ENCODE measurements at places on chromosomes 5 and 9.

GRCh38 chr5:96714951-96715451 lies 52.8 kb downstream of the CAST start:
- peak overlapping the region; percentile 33 for H3K4me3 ChIP-seq
- peak; percentile 55 for DNase-seq
- H3K27ac ChIP-seq = peak overlapping the region; percentile 93
- H3K36me3 ChIP-seq = peaks cover 4% of the 10 kb centered on the region

- peak overlapping the region; percentile 43 for H3K27ac ChIP-seq
- peaks cover 2% of the 10 kb centered on the region for H3K27me3 ChIP-seq
- peaks cover 2% of the 10 kb centered on the region for H3K4me1 ChIP-seq
- H3K36me3 ChIP-seq = peaks cover 15% of the 10 kb centered on the region
Observed at GRCh38 chr9:112224401-112225289, 49.5 kb upstream of the SUSD1 start.

- DNase-seq = peak; percentile 0
- peaks cover 2% of the 10 kb centered on the region for H3K27me3 ChIP-seq
- no peak overlapping the region for H3K4me3 ChIP-seq
- no peaks in the 10 kb centered on the region for H3K4me1 ChIP-seq
- no peaks in the 10 kb centered on the region for H3K36me3 ChIP-seq
Observed at GRCh38 chr5:170809551-170809950, 26.0 kb downstream of the GABRP start.

GRCh38 chr5:150272531-150272930 lies 17.0 kb downstream of the CAMK2A start:
- H3K4me1 ChIP-seq = no peaks in the 10 kb centered on the region
- no peak for DNase-seq
- H3K27ac ChIP-seq = no peak overlapping the region
- H3K27me3 ChIP-seq = peaks cover 6% of the 10 kb centered on the region
- no peak overlapping the region for H3K4me3 ChIP-seq

GRCh38 chr9:133979921-133980863 lies 11.9 kb downstream of the VAV2 start:
- no peak overlapping the region for H3K4me3 ChIP-seq
- H3K4me1 ChIP-seq = no peaks in the 10 kb centered on the region
- no peaks in the 10 kb centered on the region for H3K27me3 ChIP-seq

- H3K36me3 ChIP-seq = peaks cover 37% of the 10 kb centered on the region
- no peak overlapping the region for H3K27ac ChIP-seq
- no peak for DNase-seq
- peaks cover 20% of the 10 kb centered on the region for H3K4me1 ChIP-seq
Observed at GRCh38 chr5:32255540-32255900, 57.2 kb downstream of the MTMR12 start.

GRCh38 chr5:76732405-76733048 lies 16.6 kb downstream of the F2R start:
- peaks cover 66% of the 10 kb centered on the region for H3K4me1 ChIP-seq
- H3K27me3 ChIP-seq = peaks cover 12% of the 10 kb centered on the region
- H3K27ac ChIP-seq = peak overlapping the region; percentile 98
- peaks cover 31% of the 10 kb centered on the region for H3K36me3 ChIP-seq
- peak overlapping the region; percentile 74 for H3K4me3 ChIP-seq

DNA sequence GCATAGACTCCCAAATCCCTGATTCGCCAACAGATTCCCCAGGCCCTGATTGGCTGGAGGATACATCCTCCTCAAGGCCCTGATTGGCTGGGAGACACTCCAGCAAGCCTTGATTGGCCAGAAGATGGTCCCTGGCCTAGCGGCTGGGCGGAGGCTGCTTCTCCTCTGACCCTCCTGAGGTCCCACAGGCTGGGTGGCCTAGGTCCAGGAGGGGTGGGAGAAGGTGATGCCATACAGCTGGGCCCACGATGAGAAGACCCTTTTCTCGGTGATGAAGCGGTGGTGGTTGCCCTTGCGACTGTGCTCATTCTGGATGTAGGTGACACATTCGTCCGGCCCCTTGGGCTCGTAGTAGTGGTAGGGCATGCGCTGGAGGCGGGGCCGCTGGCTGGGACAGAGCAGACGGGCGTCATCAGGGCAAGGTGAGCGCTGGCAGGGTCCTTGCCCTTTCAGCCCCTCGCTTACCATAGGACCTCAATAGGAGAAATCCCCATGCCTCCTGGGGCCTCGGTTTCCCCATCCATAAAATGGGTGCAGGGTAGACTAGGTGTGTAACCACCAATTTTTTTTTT lies 9.0 kb upstream of the AK1 start:
- no peak overlapping the region for H3K27ac ChIP-seq
- peaks cover 24% of the 10 kb centered on the region for H3K4me1 ChIP-seq
- no peak for DNase-seq
- H3K27me3 ChIP-seq = peaks cover 4% of the 10 kb centered on the region

DNA sequence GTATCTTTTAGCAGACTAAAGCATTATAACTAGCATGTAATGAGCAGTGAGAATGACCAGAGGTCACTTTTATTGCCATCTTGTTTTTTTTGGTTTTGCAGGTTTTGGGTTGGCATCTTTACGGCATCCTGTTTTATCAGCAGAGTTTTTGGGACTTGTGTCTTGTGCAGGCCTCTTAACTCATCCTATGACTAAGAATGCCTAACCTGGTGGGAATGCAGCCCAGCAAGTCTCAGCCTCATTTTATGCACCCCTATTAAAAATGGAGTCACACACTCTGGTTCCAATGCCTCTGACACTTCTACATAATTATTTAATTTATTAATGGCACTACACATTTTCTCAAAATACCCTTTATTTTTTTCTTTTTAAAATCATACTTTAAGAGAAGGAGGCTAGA lies 726.5 kb upstream of the RIOK2 start:
- H3K27ac ChIP-seq = no peak overlapping the region
- DNase-seq = no peak
- H3K27me3 ChIP-seq = no peaks in the 10 kb centered on the region
- H3K36me3 ChIP-seq = no peaks in the 10 kb centered on the region

DNA sequence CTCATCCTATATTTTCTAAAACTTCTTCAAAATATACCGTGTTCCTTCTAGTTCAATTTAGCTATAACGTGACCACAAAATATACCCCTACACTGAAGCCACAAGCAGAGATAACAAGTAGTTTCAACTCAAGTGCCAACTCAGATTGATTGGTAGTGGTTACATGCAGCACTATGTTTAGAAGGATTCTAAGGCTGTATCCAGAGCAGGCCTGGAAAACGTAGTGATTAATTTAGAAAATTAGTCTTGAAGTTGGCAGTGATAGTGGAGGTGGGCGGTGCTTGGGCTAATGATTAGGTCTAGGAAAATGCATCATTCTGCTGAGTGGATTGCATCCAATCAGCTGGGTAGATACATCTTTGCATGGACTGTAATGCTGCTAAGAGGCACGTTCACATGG lies 61.5 kb downstream of the MAMDC2 start:
- peaks cover 1% of the 10 kb centered on the region for H3K4me1 ChIP-seq
- H3K27me3 ChIP-seq = peaks cover 2% of the 10 kb centered on the region
- DNase-seq = no peak
- no peaks in the 10 kb centered on the region for H3K36me3 ChIP-seq
- no peak overlapping the region for H3K27ac ChIP-seq

DNA sequence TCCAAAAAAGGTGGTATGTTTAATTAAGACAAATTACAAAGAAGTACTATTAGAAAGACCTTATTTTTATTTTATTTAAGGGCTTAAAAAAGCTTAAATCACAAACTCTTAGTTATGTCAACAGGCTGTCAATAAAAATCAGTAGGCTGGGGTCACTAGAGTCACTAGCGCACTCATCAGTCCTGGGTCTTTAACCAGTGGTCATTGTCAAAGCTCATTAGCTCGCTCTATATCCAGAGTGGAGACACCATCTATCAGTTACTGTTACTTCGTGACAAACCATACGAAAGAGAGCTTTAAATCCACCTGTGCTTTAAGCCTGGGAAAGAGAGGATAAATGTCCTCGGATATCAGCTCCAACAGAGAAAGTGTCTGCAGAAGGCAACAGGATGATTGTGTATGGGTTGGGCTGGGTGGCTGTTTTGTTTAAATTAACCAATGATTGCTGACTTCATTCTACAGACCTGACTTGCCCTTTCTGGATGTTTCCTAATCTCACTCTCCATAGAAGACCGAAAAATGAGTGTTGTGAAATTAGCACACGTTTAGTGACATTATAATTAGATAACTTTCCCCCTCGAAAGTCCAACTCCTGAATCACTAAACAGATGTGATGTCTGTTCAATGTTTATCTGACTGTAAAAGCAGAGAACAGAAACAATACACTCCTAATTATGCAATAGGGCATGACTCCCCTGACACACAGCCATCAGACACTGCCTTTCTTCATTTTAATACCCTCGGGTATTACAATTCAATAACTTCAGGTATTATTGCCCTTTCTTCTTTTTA lies 123.6 kb upstream of the TNPO1 start:
- no peaks in the 10 kb centered on the region for H3K4me1 ChIP-seq
- H3K27me3 ChIP-seq = peaks cover 2% of the 10 kb centered on the region
- no peaks in the 10 kb centered on the region for H3K36me3 ChIP-seq
- no peak overlapping the region for H3K27ac ChIP-seq
- H3K4me3 ChIP-seq = no peak overlapping the region
- no peak for DNase-seq

GRCh38 chr5:71587766-71588532 lies 809 bp downstream of the MCCC2 start:
- peak overlapping the region; percentile 99 for H3K4me3 ChIP-seq
- H3K36me3 ChIP-seq = peaks cover 4% of the 10 kb centered on the region
- peaks cover 41% of the 10 kb centered on the region for H3K4me1 ChIP-seq
- peak overlapping the region; percentile 100 for H3K27ac ChIP-seq

GRCh38 chr9:99831857-99832557 lies 10.3 kb downstream of the NR4A3 start:
- peaks cover 3% of the 10 kb centered on the region for H3K36me3 ChIP-seq
- H3K27me3 ChIP-seq = peaks cover 23% of the 10 kb centered on the region
- H3K4me1 ChIP-seq = peaks cover 19% of the 10 kb centered on the region
- no peak overlapping the region for H3K4me3 ChIP-seq

DNA sequence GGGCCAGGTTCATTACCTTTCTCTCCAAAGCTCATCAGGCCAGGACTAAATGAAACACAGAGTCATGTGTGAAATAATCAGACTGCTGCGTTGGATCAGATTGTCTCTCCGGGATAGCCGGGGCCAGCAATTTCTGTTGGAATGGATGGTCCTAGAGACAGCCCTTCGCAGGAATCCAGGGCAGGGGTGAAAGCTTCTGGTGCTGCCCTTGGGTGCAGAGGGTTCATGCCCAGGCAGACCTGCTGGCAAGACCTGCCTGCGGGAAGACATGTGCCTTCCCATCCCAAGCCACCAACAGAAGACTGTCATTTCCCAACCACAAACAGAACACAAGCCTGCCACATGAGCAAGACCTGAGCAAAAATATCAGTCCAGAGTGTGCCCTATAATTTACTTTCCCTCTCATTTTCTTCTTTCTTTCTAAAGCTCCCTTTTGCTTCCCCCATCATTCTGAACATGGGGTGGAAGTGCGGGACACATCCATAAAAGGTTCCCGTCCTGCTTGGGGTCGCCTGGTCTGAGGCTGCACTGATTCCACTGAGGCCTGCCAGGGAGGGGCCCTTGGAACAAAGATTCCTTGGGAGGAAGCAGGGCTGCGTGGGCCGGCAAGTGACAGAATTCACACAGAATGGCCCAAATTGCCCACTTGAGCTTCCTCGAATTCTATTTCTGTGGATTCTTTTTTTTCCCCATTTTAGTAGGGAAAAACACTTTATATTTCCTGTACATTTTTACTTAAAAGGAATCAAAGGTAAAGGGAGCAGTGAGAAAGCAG lies 57.3 kb downstream of the UBE2QL1 start:
- DNase-seq = no peak
- no peak overlapping the region for H3K4me3 ChIP-seq
- H3K4me1 ChIP-seq = no peaks in the 10 kb centered on the region
- H3K36me3 ChIP-seq = no peaks in the 10 kb centered on the region
- peaks cover 4% of the 10 kb centered on the region for H3K27me3 ChIP-seq
- no peak overlapping the region for H3K27ac ChIP-seq

DNA sequence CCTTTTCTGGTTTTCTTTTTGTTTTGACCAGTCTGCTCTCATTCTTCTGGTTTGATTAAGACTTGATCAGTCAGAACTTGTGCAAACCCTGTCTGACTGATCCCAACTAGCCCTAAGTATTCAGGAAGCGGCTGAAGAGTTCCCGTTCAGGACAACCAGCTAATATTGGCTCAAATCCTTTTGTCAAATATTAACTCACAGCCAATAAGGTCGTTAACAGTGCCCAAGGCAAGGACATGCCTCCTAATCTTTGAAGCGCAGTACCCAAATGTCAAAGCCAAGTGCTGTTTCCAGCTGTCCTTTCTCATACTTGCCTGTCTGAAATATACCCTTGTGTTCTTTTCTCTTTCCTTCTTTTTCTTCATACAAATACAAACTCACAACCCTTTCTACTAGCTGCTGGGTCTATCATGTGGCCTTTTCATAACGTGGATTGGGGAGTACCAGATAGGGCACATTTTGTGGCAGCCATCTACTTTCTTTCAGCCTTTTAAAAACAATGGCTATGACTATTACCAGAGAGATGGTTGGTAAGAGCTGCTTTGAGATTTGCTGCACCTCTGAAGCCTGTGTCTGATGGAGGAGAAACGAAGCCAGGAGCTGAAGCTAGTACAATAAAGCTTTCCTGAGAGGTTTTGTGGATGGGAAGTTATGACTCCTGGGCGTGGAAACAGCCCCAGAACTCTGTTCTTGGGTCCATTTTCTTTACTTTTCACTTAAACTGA lies 266.4 kb upstream of the ZNF608 start:
- no peak overlapping the region for H3K27ac ChIP-seq
- H3K36me3 ChIP-seq = no peaks in the 10 kb centered on the region
- DNase-seq = no peak

- peak within 1 kb of the TSS; percentile 92 for H3K4me3 ChIP-seq
- no peaks in the 10 kb centered on the region for H3K36me3 ChIP-seq
- H3K27ac ChIP-seq = peak within 1 kb of the TSS; percentile 95
- H3K27me3 ChIP-seq = peaks cover 53% of the 10 kb centered on the region
- peaks cover 39% of the 10 kb centered on the region for H3K4me1 ChIP-seq
Observed at GRCh38 chr9:124771021-124771866, at the start of gene NR6A1. NR6A1 (minus strand) TSS chr9:124771311.

DNA sequence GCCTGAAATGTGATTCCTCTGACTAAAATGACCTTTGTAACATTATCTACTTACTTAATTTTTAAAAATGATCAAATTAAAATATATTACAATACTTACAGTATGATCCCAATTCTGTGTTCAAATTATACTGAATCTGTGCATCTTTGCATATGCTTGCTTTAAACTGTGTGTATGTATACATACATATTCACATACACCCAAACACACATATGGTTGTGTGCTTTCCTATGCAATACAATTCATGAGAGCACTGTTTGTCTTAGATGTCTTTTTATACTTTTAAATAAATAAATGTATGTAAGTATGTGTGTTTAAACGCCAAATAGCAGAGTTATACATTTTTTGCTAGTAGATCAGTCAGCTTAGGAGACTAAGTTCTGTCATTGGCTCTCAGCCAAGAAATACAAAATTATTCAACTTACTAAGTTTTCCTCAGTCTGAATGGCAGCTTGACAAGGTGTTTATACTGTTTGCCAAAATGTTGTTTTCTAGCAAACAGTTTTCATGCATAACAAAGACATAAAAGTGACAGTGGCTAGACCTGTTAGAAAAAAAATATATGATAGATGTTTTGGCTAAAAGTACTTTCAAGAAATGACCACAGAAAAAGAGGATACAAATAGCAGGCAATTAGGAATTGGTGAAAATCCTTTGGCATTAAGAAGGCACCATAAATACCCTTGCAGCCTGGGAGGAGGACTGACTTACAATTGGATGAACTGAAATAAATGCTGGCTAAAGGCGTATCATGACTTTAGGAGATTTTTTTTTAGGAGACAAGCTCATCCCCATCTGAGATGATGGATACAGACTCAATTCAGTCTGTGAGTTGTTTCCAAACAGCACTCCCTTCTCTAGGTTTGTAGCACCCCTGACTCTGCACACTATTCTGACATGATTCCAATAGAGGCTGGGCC lies 7.9 kb downstream of the TICAM2 start:
- no peak overlapping the region for H3K4me3 ChIP-seq
- H3K27me3 ChIP-seq = no peaks in the 10 kb centered on the region
- no peak overlapping the region for H3K27ac ChIP-seq
- DNase-seq = no peak

Measured in immature natural killer cell (primary cell).